Stimulated activated CD4-positive, alpha-beta T cell treated with anti-CD3 and anti-CD28 coated beads, Interleukin-4, amount 100 ng/mL, for 24 hours (primary cell): ENCODE measurements at places on chromosomes 6 and 20.

- DNase-seq: no peak
Measured at GRCh38 chr6:136306466-136306865, 16.8 kb upstream of the BCLAF1 start.

GRCh38 chr20:18514127-18514526, 6.4 kb downstream of the SEC23B start:
- DNase-seq: no peak

DNA sequence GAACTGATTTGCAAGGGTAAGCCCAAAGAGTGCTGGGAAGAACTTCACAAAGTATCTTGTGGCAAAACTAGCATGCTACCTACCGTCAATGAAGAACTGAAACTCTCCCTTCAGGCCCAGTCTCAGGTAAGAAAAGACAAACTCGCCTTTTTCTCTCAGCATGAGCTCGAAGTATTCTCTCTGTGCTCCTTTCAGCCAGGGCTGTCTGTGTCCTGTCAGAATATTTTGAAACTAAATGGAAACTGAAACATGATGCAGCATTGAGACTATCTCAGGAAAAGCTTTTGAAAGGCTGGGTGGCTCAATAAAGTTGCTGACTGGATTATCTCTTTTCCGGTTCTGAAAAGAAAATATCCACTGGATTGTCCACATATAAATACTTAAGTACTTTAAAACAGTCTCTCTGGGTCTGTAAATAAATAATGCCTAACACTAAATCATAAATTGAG, 696 bp downstream of the CALHM5 start:
- no peak for DNase-seq

DNA sequence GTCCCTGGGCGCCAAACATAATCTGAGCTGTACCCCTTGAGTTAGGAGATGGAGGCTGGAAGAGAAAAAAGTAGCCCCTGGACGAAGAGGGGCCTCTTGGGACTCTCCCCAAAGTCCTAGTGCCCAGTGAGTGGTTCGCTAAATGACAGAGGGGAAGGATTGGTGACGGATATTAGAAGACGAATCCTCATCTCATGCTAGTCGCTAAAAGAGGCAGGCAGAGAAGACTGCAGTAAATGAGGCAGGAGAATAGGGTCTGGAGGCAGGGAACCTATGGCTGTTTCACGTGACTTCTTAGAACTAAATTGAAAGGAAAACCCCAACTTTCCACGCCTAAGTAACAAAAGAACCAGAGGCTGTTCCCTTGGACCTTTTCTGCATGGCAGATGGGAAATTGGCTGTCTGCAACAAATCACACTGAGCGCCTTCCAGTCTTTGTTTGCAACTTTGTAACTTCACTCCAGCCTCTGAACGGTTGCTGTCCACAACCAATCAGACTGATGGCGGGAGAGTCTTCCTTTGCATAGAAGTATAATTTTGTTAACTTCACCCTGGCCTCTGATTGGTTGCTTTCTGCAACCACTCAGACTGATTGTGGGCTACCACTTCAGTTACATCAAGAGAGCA, 731 bp upstream of the RBL1 start:
- no peak for DNase-seq

DNA sequence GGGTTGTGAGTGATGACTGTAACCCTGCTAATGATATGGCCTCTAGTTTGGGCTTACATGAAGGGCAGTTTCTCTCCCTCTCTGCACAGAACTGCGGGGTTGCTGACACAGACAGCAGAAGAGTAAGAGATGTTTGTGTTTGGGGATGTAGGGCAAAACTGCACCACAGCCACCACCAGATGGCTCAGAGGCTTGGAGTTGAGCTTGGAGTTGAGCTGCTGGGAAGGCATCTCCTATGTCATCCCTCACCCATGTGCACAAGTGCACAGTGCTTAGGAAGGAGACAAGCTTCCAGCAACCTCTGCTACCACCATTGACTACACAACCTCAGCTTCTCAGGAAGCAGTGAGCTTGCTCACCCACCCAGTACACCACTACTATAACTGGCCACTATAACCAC, 303.9 kb upstream of the DEFB112 start:
- DNase-seq: no peak

DNA sequence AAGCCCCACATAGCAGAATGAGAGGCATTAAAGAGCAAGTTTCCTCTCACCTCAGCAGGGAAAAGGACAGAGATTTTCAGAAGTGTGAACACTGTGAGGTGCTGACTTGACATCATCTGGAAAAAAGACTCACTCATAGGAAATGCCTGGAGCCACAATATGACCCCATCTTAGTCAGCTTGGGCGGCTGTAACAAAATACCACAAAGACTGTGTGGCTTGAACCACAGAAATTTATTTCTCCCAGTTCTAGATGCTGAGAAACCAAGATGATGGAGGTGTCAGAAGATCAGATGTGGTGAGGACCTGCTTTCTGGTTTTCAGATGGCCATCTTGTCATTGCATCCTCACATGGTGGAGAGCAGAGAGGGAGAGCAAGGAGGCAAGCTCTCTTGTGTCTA, 253.1 kb downstream of the ADGB start:
- DNase-seq: peak; percentile 21

DNA sequence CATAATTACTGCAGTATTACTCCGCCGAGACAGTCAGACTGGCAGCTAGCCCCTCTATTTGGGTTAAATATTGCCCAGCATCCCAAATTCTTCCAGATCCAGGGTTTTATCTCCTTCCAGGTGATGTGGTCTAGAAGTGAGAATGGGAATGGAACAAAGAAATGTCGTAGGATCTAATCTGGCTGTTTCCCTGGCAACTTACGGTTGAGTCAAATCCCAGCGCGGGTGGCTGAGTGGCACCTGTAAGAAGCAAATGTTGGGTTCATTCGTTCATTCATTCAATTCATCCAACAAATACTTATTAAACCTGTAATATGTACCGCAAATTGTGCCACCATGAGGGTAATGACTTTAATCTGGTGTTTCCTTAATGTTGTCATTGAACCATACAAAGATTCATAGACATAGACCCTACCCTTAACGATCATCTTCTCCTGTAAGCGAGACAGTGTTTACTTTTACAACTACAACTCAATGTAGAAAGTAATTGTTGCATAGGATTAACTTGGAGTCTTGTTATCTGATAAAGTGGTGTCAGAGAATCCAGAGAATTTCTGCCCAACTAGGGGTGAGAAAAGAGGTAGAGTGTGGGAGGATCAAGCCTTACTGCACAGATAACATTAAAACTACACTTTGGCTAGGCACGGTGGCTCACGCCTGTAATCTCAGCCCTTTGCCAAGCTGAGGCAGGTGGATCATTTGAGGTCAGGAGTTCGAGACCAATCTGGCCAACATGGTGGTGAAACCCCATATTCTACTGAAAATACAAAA, 91.3 kb upstream of the ADGRF1 start:
- no peak for DNase-seq

GRCh38 chr6:17957086-17957485, 30.3 kb downstream of the KIF13A start:
- DNase-seq: no peak

DNA sequence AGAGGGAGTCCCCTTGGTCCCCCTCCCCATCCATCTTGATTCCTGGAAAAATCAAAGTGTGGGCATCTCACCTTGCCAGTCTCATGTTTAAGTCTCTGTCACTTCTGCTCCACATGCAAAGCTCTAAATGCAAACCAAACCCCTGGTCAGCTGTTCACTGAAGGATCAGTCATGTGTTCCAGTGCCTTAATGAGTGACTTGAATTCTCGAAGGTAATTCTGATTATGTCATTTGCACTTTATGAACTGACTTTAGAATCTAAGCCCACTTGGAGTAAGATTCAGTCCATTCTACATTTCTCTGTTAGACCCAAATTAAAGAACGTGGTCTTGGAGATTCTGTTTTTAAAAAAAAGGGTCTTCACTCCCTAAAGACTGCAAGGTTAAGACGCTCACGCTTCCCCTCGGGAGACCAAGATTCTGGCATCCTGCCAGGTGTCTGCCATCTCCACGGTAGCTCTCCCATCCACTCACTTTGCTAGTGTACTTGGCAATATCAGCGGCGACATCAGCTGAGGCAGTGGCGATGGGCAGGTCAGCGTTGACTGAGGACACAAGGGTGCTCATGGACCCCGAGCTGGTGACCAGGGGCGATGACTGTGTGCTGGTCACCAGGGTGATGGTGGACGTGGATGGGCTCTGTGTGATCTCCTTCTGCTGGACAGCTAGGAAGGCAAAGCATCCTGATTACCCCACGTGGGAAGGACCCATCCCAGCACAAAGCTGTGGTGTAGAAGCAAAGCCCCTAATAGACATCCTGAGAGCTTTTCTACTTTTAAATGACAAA, 120.5 kb downstream of the ZMYND8 start:
- no peak for DNase-seq

- no peak for DNase-seq
Measured at GRCh38 chr20:37749620-37750403, 56.0 kb downstream of the CTNNBL1 start.

DNA sequence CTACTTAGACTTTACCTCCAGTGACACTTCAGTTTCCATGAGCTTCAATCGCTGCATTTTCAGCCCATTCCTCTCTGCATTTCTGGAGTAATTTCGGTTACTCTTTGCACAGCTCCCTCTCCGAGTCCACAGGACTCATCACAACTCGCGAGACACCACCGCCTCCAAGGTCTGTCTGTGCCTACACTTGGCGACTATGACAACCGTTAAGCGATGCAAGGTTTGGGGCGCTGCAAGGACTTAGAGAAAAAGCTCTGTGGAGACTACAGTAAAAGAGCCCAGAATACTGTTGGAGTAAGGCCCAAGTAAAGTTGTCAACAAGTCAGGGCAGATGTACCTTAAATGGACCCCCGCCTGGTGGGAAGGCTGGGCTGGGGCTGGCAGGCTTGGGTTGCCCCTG, 95.7 kb upstream of the RPS6KA2 start:
- no peak for DNase-seq

- DNase-seq: no peak
Measured at GRCh38 chr6:132220800-132221199, 180.5 kb downstream of the MOXD1 start.

- no peak for DNase-seq
Measured at GRCh38 chr6:90459225-90459758, 127.6 kb downstream of the MAP3K7 start.

DNA sequence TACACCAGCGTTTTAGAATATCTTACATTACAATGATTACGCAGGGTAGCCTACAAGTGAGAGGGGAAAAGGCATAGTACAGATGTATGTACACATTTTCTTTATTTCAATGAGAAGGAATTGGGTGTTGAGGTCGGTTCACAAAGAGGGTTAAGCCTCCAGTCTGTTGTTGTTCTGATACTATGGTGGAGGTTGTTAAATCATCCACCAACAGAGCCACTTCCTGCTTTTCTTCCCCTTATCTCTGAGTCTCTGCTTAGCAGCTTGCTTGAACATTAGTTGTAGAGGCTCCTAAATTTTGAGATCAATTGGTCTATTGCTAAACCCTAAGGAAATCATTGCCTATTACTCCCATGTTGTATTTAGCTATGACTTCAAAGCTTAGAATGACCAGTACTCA, 7.3 kb downstream of the RGS17 start:
- DNase-seq: no peak

DNA sequence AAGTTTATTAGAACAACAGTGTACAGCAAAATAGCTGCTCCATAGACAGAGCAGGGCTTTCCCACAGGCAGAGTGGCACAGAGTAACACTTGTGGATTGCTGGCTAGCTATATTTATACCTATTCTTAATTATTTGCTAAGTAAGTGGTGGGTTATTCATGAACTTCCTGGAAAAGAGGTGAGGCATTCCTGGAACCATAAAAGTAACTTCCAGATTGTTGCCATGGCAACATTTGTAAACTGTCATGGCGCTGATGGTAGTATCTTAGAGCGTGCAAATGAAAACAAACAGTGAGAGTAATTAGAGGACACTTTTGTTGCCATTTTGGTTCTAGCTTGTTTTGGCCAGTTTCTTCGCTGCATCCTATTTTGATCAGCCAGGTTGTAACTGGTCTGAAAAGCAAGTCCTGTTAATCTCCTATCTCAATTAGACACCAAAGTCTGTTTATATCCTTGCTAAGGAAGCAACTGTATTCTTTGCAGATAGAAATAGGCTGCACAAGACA, 23.9 kb downstream of the DEFB114 start:
- no peak for DNase-seq

DNA sequence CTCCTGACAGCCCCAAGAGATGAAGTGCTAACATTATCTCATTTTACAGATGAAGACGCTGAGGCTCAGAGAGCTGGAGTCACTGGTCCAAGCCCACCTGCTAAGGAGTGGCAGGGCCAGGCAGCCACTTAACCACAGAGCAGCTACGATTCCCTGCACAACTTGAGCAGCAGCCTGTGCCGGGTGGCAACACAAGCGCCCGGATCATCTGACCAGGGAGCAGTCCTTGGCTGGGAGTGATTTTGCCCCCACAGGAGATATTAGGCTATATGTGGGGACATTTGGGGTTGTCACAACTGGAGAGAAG, 93.2 kb upstream of the PTPN1 start:
- DNase-seq: no peak

GRCh38 chr6:105968603-105969333, 117.4 kb upstream of the PRDM1 start:
- no peak for DNase-seq

DNA sequence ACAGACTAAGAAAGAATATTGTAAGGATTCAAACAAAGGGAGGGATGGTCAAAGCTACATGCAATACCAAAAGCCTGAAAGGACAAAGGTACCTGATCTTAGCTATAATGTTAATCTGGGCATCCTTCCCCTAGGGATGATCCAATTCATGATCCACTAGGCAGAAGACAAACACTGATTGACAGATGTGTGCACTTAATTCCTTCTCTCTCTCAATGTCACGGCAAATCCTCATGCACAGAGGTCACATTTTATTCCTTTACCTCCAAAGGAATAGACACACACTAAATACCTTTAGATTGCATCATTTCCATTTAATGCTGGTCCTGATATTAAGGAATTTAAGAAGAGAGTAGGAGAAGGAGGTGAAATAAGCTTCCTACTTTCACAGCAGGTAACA, 73.4 kb downstream of the ZNF133 start:
- no peak for DNase-seq

GRCh38 chr20:21063276-21063675, 42.9 kb downstream of the LINC00237 start:
- no peak for DNase-seq

- DNase-seq: no peak
Measured at GRCh38 chr20:11249683-11250082, 575.9 kb upstream of the JAG1 start.

DNA sequence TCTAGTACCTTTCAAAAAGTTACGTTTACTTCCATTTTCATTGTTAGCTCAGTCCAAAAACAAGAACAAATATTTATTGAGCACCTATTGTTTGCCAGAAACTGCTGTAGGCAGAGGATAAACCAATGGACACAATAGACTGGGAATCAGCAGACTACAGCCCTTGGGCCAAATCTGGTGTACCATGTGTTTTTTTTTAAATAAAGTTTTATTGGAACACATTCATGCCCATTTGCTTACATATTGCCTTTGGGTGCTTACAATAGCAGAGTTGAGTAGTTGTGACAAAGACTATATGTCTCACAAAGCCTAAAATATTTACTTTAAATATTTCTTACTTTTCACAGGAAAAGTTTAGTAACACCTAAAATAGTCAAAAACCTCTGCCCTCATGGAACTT, 216.1 kb downstream of the COL9A1 start:
- no peak for DNase-seq
